ENCODE measurements at places on chromosomes 6 and 20.
A peak's percentile ranks its signal among the peaks of the same experiment; 100 is the strongest.

DNA sequence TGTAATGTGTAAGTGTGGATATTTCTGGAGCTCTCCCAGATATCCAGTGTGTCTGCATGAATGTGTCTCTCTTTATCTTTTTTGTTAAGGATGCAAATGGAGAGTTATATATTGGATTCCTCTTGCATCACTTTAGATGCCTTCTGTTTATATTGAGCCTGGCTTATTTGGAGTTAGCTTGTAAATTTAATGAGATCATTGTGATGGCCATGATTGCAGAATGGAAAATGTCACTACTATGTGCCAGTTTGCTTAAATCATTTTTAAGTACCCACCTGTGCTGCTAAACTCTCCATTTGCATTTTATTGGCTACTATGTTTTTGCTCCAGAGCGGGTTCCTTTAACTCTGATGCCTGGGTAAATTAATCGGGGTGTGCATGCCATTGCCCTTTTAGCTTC lies 334.8 kb downstream of the UTRN start:
- DNase-seq = no peak

- no peak for DNase-seq
These were observed 116.5 kb upstream of the ESR1 start for GRCh38 chr6:151690768-151691562.

GRCh38 chr6:65229825-65230224 lies 477.2 kb downstream of the EYS start:
- no peak for DNase-seq

DNA sequence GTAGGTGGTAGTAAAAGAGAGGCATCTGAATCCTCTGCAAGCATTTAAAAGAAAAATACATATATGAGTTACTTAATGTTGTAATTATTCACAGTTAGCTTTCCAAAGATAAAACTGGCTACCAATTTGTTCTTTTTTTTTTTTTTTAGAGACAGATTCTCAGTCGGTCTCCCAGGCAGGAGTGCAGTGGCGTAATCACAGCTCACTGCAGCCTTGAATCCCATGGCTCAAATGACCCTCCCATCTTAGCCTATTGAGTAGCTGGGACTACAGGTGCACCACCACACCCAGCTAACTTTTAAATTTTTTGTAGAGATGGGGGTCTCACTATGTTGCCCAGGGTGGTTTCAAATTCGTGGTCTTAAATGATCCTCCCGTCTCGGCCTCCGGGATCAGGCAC lies 36.5 kb downstream of the SGK1 start:
- DNase-seq = no peak

GRCh38 chr20:46013322-46013828 lies 4.7 kb downstream of the MMP9 start:
- DNase-seq = no peak

DNA sequence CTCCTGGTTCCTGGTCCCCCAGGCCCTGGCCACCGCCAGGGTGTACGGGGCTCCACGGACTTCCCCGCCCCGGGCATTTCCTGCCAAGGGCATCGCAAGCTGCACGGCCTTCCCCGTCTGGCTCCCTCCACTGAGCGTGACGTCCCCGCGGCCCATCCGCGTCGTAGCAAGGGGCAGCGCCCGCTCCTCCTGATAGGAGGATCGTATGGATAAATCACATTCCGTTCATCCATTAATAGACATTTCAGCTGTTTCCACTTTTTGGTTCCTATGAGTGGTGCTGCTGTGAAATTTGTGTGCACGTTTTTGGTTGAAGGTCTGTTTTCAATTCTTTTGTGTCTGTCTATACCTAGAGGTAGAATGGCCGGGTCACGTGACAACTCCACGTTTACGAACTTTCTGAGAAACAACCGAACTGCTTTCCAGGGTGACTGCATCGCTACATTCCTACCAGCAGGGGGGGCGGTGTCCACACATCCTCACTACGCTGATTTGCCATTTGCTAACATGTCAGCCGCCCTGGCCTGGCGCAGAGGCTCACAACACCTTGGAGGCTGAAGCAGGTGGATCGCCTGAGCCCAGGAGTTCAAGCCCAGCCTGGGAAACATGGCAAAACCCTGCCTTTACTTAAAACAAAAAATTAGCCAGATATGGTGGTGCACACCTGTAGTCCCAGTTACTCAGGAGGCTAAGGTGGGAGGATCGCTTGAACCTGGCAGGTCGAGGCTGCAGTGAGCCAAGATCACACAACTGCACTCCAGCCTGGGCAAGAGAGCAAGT lies 37.7 kb downstream of the KCNQ2 start:
- peak; percentile 64 for DNase-seq

- DNase-seq = no peak
These were observed 26.8 kb upstream of the TFAP2A start for GRCh38 chr6:10441655-10442009.

DNA sequence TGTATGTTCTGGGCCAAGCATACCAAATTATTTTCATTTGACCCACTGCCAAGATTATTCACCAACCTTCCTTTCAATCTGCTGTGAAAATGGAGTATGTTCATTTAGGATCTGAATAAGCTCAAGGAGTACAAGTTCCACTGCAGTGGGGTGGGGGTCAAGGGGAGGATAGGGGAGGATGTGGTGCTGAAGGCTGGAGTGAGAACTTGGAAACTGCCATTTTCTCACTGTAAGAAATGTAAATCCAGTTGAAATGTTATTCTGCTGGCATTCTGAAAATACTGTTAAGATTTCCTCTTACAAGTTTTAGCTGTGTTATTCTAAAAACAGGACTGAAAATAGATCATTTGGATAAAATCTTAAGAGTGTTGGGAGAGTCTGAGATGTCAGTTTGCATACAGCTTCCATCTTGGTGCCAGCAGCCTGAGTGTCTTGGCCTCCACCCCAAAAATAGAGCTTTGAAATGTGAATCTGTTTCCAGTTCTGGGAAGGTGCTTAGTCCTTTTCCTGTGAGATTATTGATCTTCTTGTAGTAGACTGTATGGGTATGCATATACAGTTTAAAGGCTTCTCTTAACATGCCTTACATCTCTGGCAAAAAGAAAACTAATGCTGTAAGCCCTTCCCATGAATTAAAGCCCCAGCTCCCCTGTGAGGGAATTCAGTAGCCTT lies 84.3 kb downstream of the CTNNBL1 start:
- no peak for DNase-seq

GRCh38 chr6:136092897-136093296 lies 157.2 kb downstream of the MTFR2 start:
- no peak for DNase-seq

- no peak for DNase-seq
These were observed 5.1 kb upstream of the EBF4 start for GRCh38 chr20:2687514-2687913.

DNA sequence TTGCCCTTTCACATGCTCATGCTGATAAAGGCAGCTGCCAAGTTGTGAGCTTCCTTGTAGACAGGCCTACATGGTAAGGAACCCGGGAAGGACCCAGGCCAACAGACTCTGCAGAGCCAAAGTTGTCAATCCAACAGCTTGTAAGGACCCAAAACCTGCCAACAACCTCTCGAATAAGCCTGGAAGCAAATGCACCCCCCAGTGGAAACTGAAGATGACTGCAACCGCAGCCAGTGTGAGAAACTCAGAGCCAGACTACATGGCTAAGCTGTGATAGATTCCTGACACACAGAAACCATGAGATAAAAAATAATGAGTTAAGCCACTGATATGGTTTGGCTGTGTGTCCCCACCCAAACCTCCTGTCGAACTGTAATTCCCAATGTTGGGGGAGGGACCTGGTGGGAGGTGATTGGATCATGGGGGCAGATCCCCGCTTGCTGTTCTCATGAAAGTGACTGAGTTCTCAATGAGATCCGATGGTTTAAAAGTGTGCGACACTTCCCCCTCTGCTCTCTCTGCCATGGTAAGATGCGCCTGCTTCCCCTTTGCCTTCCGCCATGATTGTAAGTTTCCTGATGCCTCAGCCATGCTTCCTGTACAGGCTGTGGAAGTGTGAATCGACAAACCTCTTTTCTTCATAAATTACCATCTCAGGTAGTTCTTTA lies 18.8 kb upstream of the CLPSL2 start:
- no peak for DNase-seq

DNA sequence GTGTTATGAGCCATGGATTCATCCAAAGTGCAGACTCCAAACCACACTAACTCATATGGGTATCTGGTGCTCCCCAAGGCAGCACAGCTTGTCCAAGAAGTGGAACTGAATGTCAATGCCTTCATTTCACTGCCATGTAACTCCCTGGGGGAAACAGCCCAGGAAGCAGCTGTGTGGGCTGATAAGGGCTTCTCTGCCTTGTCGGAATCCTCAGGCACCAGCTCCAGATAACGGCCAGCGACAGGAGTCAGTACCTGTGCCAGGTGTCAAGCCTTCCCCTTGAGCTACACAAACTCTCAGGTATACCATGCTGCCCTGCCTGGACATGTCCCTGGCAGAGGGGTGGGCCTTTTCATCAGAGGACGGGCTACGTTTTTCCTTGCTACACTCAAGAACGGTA lies 751.9 kb upstream of the CHD6 start:
- DNase-seq = no peak

GRCh38 chr6:15689586-15690482 lies 27.0 kb upstream of the DTNBP1 start:
- no peak for DNase-seq

GRCh38 chr6:132194529-132194928 lies 206.7 kb downstream of the MOXD1 start:
- no peak for DNase-seq

GRCh38 chr20:19815553-19815991 lies 57.5 kb downstream of the RIN2 start:
- DNase-seq = no peak

GRCh38 chr6:168834042-168834587 lies 393.1 kb downstream of the SMOC2 start:
- no peak for DNase-seq

DNA sequence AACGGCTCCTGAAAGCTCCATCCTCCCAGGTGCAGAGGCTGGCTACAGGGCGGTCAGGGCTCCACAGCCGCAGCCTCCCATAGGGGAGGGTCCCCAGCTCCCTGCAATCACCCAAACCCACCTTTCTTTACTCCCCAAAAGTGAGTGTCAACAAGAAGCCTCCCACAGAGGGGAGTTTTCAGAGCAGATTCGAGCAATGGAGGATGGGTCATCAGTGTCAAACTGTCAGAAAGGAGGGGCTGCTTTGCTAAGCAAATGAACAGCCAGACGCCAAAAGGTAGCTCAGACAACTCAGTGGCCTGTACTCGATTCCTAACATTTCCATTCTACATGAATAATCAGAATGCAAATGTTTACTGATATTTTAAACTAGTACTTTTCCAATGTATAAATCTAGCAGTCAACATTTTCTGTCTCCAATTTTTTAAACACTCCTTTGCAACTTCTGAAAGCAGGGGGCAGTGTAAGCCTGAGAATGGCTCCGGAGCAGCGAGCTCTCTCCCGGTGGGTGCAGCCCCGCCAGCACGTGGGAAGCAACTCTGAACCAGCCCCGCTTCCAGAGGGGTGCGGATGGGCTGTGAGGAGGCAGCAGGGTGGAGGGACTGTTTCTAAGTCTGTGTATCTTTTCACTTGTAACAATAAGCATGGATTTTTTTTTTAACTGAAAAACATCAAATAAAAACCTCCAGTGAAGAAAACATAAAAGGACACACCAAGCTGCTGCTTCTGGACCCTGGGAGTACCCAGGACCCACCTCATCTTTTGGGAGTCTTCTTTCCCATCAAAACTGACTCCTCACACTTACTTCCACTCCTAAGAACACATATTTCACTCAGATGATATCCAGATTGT lies 54.9 kb downstream of the TAF4 start:
- peak; percentile 51 for DNase-seq

All from activated T-cell treated with anti-CD3 and anti-CD28 coated beads for 1 hour (primary cell).